Stimulated activated CD8-positive, alpha-beta memory T cell treated with anti-CD3 and anti-CD28 coated beads, Interleukin-4, amount 100 ng/mL, for 24 hours (primary cell): ENCODE measurements at places on chromosomes 1 and 21.
A peak's percentile ranks its signal among the peaks of the same experiment; 100 is the strongest.

DNA sequence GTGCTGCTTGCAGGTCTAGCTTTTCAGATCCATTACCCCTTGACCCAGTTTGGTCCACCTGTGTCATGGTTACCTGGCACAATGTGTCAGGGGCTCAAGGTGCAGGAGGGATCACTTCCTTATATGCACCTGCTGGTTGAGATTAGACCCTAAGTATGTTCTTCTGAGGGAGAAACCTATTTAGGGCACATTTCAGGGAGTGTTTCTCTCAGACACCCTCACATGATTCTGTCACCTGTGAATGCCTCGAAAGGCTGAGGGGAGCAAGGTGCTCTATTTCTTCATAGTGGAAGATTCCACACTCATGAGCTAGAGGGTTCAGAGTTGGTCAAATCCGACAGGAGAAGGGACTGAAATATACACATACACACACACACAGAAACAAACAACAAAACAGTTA lies 15.5 kb downstream of the HSD3B2 start:
- no peak for DNase-seq

GRCh38 chr21:37622755-37623154 lies 256.2 kb downstream of the DYRK1A start:
- DNase-seq: no peak

GRCh38 chr21:41816583-41817165 lies 49.8 kb upstream of the RIPK4 start:
- peak; percentile 26 for DNase-seq

GRCh38 chr1:30785181-30785580 lies 27.6 kb upstream of the LAPTM5 start:
- DNase-seq: no peak

DNA sequence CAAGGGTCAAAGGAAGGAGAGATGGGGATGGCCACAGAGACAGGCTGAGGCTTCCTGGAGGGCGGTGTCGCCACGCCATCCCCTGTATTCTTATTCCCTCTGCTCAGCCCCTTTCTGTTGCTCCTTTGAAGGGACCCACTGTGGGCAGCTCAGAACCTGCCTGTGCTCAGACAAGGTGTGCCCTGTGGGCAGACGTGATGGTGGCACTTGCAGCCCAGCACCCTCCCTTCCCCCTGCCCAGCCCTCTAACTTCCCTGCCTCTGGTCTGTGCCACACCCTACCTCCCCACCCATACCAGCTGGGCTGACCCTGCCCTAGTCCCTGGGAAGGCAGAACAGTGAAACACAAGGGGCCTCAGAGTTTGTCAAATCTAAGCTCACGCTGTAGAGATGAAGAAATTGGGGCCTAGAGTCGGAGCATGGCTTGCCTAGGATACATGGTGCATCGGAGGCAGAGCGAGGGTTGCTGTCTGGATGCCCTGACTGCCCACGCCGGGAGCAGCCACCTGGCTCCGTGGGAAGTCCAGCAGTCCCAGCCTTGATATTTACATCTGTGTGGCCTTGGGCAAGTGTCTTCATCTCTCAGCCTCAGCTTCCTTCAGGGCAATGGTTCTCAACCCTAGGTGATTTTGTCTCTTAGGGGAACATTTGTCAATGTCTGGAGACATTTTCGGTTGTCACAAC lies 68.6 kb upstream of the RUNX3 start:
- no peak for DNase-seq

DNA sequence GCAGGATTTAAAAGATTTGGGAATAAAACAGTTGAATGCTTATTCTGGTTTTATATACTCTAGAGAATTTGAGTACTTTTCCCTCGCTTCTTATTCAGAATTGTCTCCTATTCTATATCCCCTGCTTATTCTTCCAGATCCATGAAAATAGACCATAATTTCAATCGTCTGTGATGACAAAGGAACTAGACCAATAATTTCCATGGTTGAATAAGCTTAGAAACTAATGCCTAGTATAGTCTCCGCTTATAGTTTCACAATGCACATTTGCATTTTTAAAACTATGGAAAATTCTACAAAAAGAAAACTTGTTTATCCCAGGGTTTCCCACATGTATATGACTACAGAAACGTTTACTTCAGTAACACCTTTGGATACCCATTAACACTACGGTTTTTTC lies 247.4 kb upstream of the NR5A2 start:
- no peak for DNase-seq

- DNase-seq: no peak
Measured at GRCh38 chr1:65795311-65795710, 2.6 kb downstream of the PDE4B start.

- no peak for DNase-seq
Measured at GRCh38 chr1:37267111-37267835, 207.1 kb upstream of the ZC3H12A start.

GRCh38 chr1:149885339-149886120 lies 13.8 kb upstream of the BOLA1 start:
- DNase-seq: no peak

- DNase-seq: no peak
Measured at GRCh38 chr1:6858596-6858995, 73.3 kb downstream of the CAMTA1 start.

GRCh38 chr1:205587581-205587980 lies 44.2 kb downstream of the ELK4 start:
- DNase-seq: no peak

GRCh38 chr1:175373786-175374623 lies 181.4 kb upstream of the KIAA0040 start:
- DNase-seq: no peak

DNA sequence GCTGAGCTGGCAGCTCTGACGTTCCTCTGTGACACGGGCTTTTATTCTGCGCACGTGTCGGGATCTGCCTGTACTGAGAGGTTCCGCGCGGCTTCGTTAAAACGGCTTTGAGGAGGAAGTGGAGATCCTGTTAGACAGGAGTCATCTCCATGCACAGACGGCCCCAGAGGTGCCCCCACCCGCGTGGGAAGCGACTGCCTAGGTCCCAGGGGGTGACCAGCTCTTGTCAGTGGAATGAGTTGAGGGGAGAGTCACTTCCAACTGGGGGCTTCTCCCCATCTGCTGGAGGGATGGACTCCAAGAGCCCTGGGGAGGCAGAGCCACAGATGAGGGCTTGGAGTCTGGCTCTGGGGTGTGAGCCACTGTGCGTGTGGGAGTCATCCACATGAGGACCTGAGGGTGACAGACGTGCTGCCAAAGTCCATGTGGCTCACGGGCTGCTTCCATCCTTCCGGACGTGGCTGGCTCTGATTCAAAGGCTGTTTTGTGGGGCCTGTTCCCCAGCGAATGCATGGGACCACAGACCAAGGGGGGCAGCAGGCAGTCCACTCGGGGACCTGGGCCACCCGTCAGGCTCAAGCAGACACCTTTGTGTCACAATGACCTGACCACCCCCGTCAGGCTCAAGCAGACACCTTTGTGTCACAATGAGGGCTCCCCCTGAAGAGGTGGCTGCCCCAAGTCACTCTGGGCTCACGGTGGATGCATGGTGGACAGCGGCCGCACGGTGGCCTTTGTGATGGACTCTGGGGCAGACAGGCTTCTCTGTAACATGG lies 26.8 kb downstream of the PTTG1IP start:
- DNase-seq: no peak

GRCh38 chr1:66729119-66729518 lies 23.1 kb upstream of the DYNLT5 start:
- no peak for DNase-seq

- DNase-seq: no peak
Measured at GRCh38 chr21:45892916-45893739, 88.4 kb upstream of the COL6A1 start.

DNA sequence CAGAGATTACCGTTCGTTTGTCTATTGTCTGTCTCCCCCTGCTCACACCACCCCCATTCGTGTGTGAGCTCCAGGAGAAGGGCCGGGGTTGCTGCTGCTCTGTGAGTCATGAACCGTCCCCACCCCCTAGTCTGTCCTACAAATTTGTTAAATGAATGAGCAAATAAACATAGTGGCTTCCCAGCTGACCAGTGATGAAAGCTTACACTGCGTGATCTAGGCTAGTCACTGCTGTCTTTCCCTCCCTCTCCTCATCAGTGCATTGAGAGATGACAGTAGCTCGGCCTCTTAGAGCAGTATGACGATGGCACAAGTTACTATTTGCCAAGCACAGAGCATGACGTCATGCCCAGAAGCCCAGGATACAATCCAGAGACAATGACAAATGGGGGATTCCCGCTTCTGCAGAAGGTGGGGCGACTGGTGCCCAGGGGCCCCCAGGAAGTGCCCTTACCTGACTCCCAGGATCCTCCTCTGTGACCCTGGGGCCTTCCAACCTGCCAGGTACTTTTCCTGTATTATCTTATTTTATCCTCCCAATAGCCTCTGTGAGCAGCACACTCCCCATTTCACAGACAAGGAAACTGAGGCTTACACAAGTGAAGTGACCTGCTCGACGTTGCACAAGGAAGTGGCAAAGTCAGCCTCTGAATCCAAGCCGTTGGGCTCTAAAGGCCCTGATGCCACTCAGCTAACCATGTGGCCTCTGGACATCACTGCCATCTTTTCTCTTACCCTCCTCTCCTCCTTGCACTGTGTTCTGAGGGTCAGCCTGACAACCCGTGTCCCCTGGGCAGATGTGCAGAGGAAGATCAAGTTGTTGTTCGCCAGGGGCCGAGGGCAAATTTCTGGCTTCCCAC lies 8.6 kb upstream of the EPHA2 start:
- DNase-seq: no peak

DNA sequence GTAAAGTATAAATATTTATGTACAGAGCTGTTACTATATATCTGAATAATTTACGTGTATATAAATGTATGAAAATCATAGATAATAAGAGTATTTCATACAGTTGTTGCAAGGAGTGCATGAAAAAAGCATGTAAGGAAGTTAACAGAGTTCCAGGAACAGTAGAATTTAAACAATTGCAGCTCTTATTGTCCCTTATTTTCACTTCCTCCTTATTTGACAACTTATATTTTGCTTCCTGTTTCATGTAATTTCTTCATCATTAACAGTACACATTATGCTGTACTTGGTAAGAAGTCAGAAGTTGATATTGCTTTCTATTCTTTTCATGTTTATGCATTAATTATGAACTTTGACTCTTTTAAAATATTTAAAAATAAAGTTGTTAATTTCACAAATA lies 681.5 kb downstream of the LRRIQ3 start:
- DNase-seq: no peak

DNA sequence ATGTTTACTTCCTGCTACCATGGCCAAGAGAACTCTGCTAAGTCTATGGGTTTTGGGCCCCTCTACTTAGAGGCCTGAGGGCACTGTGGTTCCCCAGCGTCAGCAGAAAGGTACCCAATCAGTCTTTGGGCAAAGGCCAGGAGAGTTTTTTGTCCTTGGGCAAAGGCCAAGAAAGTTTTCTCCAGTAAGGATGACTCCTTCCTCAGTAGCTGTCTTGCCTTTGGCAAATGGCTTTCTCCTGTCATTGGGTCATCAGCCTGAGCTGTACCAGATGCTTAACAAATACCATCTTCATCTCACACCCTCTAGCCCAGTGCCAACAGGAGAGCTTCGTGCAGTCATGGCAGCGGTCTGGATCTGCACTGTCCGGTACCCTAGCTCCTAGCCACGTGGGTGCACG lies 199.3 kb upstream of the TMEM51 start:
- no peak for DNase-seq

DNA sequence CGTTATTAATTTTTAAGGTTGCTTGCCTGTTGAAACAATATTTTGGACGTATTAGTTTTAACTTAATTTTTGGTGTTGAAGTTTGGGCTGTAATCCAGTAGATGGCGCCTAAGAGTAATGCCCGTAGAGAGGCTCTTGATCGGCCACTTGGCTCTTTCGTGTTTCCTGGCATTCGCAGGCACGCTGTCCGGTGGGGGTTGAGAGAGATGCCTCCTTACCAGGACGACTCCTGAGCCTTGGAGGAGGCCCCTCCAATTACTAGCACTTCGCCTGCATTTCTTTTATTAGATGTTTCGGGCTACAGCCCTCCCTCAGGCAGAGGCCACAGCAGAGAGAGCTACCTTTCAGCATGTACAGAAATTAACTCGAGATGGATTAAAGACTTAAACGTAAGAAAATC lies 12.0 kb downstream of the OR2M4 start:
- no peak for DNase-seq

GRCh38 chr1:36761113-36761512 lies 273.2 kb downstream of the GRIK3 start:
- no peak for DNase-seq

- no peak for DNase-seq
Measured at GRCh38 chr1:53574621-53575020, 115.4 kb downstream of the DMRTB1 start.

GRCh38 chr1:153940756-153941155 lies 5.8 kb downstream of the DENND4B start:
- DNase-seq: no peak

GRCh38 chr1:207848234-207848633 lies 62.7 kb downstream of the CD34 start:
- no peak for DNase-seq
